Hindlimb muscle (tissue), 1 donor: ENCODE measurements at places on chromosomes 4 and X.
A peak's percentile ranks its signal among the peaks of the same experiment; 100 is the strongest.

- no peak for DNase-seq
Measured at GRCh38 chr4:148266921-148267320, 175.3 kb downstream of the NR3C2 start.

GRCh38 chr4:69054578-69055200, 41.6 kb upstream of the UGT2B7 start:
- DNase-seq: no peak

DNA sequence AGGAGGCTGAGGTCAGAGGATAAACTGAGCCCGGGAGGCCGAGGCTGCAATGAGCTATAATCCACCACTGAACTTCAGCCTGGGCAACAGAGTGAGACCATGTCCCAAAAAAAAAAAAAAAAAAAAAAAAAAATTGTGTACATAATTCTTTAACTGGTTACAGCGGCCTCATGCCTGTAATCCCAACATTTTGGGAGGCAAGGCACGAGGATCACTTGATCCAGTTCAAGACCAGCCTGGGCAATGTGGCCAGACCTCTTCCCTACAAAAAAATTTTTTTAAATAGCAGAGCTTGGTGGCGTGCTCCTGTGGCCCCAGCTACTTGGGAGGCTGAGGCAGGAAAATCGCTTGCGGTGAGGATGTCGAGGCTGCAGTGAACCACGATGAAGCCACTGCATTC, 9.3 kb downstream of the KLHL15 start:
- no peak for DNase-seq

DNA sequence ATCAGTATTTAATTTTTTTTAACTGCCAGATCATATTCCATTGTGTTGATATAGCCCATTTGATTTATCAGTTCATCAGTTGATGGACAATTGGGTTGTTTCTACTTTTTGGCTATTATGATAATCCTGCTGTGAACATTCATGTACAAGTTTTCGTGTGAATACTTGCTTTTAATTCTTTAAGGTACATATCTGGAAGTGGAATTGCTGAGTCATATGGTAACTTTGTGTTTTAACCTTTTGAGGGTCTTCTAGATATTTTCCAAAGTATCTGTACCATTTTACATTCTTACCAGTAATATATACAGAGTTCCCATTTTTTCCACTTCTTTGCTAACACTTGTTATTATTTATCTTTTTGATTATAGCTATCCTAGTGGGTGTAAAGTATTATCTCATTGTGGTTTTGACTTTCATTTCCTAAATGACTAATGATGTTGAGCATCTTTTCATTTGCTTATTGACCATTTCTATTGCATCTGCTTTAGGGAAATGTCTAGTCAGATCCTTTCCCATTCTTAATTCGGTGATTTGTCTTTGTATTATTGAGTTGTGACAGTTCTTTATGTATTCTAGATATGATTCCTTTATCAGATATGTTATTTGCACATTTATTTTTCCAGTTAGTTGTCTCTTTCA, 75.2 kb upstream of the NUDT6 start:
- no peak for DNase-seq

DNA sequence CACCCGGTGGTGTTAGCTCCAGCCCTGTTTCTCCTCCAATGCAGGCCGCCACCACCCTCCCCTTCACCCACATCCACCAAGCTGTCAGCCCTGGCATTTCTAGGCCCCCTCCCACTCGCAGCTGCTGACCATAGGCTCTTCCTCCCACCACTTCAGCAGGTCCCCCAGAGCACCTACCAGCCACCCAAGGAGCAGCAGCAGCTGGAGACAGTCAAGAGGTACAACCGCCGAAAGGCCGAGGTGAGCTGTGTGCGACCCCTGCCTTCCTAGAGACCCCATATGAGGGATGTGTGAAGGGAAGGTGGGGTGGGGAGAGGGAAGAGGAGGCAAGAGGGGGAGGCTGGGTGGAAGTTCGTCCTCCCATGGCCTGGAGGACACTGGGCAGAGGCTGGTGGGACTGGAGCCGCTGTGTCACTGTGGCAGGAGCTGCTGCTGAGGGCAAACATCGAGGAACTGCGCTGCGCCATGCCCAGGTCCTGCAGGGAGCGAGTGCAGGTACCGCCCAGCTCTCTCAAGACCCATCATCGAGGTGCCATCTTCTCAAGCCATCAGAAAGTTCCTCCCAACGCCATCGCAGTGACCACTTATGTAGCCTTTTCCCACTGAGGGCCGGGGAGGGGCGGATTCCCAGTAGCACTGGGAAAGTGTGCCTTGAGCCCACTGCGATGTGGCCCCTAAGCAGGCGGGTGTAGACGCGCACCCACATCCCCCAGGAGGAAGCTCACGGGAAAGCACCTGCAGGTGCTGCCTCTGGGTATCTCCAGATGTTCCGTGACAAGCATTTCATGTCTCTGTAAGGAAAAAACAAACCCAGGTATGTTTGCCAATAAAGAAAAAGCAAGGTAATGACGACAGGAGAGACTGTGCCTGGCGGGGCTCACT, 19.2 kb upstream of the RNF4 start:
- no peak for DNase-seq

GRCh38 chr4:105192910-105193309, 46.2 kb downstream of the TET2 start:
- DNase-seq: no peak

DNA sequence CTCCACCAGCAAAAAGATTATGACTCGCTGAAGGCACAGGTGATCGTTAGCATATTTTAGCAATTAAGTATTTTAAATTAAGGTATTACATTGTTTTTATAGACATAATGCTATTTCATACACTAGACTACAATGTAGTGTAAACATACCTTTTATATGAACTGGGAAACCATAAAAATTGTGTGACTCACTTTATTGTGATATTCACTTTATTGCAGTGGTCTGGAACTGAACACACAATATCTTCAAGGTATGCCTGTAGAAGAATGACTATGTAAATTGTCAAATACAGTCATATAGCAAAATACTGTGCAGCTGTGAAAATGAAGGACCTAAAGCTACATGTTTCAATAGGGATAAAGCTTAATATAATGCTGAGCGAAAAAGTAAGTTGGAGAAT, 26.6 kb upstream of the MAML3 start:
- no peak for DNase-seq

GRCh38 chr4:138911909-138912703, 103.5 kb upstream of the NOCT start:
- peak; percentile 47 for DNase-seq

GRCh38 chr4:124483048-124483906, 229.3 kb downstream of the ANKRD50 start:
- no peak for DNase-seq

DNA sequence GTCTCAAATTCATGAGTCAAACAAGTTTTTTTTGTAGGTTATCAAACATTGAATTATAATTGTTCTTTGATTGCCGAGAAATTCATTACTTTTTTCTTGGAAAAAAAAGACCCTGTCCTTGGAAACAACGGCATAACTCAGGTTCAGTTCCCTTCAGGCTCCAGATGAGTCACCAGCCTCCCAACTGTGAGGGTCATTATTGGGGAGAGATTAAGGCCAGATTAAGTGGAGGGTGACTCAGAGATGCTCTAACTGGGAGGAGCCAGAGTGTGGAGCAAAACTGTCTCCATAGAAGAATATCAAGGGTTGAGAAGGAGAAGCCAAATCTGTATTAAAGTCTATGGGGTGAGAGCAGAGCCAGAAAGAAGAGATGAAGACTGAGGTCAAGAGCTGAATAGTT, 9.6 kb downstream of the ADGRG4 start:
- no peak for DNase-seq

- DNase-seq: no peak
Measured at GRCh38 chr4:43316813-43317212, 424.3 kb downstream of the GRXCR1 start.

DNA sequence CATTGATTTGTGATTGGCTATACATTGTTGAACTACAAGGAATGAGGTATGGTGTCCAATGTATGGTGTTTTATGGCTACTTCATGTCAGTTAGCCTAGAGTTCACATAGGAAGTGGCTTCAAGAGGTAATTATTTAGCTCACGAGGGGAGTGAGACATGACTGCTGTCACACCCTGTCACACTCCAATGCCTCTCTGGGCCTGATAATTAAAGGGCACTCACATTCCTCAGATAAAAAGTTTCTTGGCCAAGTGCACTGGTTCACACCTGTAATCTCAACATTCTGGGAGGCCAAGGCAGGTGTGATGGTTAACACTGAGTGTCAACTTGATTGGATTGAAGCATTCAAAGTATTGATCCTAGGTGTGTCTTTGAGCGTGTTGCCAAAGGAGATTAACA, 65.0 kb upstream of the DDX60 start:
- DNase-seq: no peak

GRCh38 chr4:87281603-87282002, 41.1 kb downstream of the HSD17B13 start:
- no peak for DNase-seq

DNA sequence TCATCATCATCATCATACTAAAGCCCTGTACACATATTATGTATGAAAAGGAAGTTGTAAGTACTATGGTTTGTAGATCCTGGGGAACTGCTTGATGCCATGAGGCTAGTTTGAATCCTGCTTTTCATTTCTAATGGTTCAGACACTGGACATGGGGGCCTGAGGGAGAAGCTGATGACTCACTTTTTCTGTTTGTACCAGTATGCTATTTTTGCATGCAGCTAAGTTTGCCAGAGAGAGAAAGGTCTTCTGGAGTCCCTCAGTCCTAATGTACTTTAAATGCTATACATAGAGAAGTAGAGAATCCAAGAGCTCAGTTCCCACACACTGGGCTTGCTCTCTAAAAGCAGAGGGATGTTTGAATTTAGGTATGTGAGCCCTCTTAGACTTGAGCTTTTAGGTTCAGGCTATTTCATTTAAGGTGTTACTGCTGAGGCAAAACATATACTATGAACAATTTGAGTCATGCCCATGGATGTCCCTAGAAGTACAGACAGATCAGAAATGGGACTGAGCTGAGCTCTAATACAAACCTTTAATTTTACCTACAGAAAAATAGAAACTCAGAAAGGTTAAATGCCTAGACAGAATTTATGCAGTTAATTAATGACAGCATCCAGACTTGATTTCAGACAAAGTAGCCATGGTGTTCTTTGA, 17.6 kb upstream of the HS3ST1 start:
- no peak for DNase-seq

- no peak for DNase-seq
Measured at GRCh38 chr4:15809058-15809457, 30.9 kb downstream of the CD38 start.

DNA sequence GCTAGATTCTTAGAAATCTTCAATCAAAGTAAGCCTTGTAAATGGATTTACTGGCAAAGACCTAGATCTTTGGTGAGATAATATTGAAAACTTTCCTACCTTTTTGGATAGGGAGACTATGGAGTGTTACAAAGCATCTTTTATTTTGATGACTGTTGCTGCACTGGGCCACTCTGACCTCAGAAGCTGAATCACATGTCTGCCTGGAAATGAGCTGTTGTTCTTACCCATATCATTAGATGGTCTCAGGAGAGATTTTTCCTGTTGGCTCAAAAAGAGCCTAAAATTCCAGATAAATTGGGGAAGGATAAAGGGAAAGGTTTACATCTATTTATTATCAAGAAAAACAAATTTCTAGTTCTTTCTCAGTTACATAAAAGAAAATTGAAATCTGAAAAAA, 127.5 kb upstream of the BMP3 start:
- DNase-seq: no peak

GRCh38 chrX:37829721-37830120, 17.6 kb downstream of the DYNLT3 start:
- DNase-seq: no peak

- no peak for DNase-seq
Measured at GRCh38 chrX:49247916-49248811, 12.9 kb downstream of the CCDC22 start.

DNA sequence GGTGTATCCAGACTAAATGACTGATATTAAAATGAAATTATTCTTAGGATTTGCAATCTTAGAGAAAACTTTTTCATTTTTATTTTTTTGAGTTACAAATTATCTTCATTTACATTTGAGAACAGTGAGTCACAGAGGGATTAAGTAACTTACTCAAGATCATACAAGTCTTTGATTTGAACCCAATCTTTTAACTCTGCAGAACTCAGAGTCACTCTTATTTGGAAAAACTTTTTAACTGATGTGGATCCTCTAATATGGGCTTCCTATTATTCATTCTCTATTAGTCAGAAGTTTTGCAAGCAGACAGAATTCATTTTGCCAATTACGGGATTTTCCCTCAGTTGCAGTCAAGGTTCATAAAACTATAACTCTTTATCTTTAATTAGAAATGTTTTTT, 20.1 kb downstream of the HPRT1 start:
- no peak for DNase-seq

GRCh38 chr4:136032391-136032790, 1499.9 kb downstream of the PCDH18 start:
- no peak for DNase-seq

GRCh38 chrX:139454743-139455142, 75.8 kb upstream of the F9 start:
- DNase-seq: no peak

DNA sequence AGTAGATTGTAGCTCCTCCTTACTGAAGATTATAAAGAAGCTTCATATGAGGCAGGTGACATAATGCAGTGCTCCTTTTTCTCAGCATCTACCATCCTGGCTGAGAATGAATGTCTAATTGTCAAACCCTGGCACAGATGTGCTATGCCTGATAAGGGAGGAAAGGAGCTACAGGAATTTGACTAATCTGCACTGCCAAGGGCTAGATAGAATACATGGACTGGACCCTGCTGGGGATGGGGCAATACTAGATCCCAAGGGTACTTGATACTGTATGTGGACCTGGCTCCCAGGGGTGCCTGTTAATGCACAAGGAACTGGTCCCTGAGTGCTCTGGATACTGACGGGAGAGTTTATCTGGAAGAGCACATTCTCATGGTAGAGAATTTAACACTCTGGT, 362.2 kb upstream of the EMCN start:
- no peak for DNase-seq

DNA sequence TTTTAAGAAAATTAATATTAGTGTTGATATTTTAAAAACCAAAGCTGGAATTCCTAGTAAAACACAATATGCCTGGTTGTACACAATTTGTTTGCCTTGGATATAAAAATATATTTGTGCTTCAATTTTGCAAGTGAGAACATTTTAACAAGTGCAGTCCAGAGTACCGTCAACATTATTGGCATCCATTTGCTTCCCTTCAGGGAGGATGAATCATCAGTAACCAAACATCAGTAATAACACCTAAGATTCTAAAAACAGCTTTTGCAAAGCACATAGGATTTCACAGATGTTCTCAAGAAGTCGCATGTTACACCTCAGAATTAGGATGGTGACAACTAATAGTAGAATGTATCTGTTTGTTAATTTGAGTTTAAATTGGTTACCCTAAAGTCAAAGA, 262.6 kb upstream of the BMP3 start:
- DNase-seq: no peak

GRCh38 chr4:116982656-116983055, 102.7 kb downstream of the TRAM1L1 start:
- no peak for DNase-seq

GRCh38 chr4:90419124-90419711, 292.0 kb downstream of the CCSER1 start:
- DNase-seq: peak; percentile 14

GRCh38 chrX:153469811-153470410, 465 bp downstream of the HAUS7 start:
- no peak for DNase-seq
